ENCODE measurements at places on chromosomes 12 and 14.

GRCh38 chr12:69123919-69124638 lies 115.3 kb upstream of the CPSF6 start:
- DNase-seq, result no peak

GRCh38 chr12:4225571-4225970 lies 48.0 kb upstream of the CCND2 start:
- DNase-seq, result no peak

GRCh38 chr14:55979096-55979495 lies 139.1 kb upstream of the PELI2 start:
- peak; percentile 84 for DNase-seq

DNA sequence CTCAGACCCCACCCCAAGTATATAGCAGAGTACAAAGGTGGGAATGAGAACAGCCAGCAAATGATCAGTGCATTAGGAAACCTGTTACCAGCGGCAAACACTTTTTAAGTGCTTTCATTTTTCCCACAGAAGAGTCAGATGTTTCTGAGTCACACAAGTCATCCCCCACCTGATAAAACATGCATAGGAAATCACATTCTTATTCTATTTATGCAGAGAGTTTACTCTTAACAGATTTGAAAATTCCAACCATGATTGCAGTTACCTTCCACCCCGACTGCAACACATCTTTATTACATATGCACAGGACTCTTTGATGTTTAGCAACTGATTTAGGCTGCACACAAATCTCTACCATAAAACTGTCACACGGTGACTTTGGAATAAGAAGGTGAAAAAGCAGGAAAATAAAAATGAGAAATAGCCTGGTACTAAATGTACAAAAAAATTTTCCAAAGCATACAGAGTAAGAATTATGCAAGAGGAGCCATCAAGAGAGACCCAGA lies 236.4 kb downstream of the PAWR start:
- no peak for DNase-seq

DNA sequence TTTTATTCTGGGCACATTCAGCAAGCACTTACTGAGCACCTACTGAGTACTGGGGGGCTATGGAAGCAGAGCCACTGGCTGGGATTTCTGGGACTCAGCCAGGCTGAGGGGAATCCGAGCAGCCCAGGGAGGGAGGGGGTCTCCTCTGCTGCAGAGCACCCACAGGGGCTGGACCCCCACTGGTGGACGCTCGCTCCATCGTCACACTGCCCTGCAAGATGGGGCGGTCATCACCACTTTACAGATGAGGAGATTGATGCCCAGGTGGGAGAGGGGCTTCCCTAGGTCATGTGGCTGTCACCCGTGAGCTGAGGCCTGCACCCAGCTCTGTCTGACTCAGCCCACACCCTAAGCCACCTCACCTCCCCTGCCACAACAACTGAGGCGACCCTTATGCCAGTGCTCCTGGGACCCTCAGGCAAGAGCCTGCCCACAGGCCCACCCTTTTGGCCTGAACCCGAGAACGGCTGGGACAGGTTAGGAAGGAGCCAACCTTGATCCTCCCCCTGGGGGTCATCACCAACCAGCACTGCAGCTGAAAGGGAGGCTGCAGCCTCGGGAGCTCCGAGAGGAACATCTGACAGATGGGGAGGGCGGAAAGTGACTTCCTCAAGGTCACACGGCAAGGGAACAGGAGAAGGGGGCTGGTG lies 74.4 kb downstream of the SERPINA3 start:
- DNase-seq, result no peak

- no peak for DNase-seq
These were observed 95.8 kb downstream of the ITPK1 start for GRCh38 chr14:93019970-93020369.

GRCh38 chr14:72013721-72014345 lies 81.6 kb downstream of the RGS6 start:
- DNase-seq, result no peak

GRCh38 chr12:1083889-1084262 lies 92.9 kb downstream of the ERC1 start:
- DNase-seq, result peak; percentile 43

- no peak for DNase-seq
These were observed 104.6 kb downstream of the SAMD4A start for GRCh38 chr14:54671537-54671936.

DNA sequence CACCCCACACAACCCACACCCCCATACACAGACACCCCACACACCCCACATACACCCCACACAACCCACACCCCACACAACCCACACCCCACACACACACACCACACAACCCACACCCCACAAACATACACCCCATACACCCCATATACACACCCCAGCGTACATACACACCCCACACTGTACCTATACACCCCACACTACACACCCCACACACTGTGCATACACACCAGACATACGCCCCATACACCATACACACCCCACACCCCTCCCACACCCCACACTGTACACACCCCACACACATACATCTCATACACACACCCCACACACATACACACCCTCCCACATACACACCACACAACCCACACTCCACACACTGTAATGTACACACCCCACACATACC lies 80.2 kb downstream of the NOC4L start:
- DNase-seq, result no peak
